ENCODE measurements at places on chromosomes 7 and 10.
A peak's percentile ranks its signal among the peaks of the same experiment; 100 is the strongest.

- no peak for DNase-seq
Observed at GRCh38 chr7:139557857-139558581, 34.5 kb downstream of the CLEC2L start.

DNA sequence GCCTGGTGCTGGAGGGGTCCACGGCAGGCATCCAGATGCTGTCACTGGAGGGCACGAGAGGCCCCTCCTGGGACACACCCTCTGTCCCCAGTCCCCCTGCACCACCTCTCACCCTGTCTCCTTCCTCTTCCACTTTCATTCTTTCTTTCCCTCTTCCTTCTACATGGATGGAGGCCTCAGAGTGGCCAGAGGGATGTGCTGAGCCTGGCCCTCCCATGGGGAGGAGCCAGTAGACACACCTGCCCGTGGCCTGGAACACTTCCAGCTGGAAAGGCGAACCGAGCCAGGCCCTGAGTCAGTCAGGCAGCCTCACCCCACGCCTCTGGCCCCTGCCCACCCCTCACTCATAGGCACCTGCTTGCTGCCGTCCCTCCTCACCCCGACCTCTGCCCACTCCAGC, 55.9 kb upstream of the MXI1 start:
- peak; percentile 26 for DNase-seq

GRCh38 chr7:16727736-16728135, 25.8 kb upstream of the TSPAN13 start:
- no peak for DNase-seq

- DNase-seq: no peak
Observed at GRCh38 chr10:132064082-132064755, 1.5 kb upstream of the JAKMIP3 start.

- no peak for DNase-seq
Observed at GRCh38 chr7:29146057-29146706, at the start of gene CPVL. Gene CPVL (minus strand): TSS chr7:29146537. CDS start chr7:29121061, 25,476 bp downstream.

- DNase-seq: no peak
Observed at GRCh38 chr7:54550471-54550870, 8.3 kb downstream of the VSTM2A start.

DNA sequence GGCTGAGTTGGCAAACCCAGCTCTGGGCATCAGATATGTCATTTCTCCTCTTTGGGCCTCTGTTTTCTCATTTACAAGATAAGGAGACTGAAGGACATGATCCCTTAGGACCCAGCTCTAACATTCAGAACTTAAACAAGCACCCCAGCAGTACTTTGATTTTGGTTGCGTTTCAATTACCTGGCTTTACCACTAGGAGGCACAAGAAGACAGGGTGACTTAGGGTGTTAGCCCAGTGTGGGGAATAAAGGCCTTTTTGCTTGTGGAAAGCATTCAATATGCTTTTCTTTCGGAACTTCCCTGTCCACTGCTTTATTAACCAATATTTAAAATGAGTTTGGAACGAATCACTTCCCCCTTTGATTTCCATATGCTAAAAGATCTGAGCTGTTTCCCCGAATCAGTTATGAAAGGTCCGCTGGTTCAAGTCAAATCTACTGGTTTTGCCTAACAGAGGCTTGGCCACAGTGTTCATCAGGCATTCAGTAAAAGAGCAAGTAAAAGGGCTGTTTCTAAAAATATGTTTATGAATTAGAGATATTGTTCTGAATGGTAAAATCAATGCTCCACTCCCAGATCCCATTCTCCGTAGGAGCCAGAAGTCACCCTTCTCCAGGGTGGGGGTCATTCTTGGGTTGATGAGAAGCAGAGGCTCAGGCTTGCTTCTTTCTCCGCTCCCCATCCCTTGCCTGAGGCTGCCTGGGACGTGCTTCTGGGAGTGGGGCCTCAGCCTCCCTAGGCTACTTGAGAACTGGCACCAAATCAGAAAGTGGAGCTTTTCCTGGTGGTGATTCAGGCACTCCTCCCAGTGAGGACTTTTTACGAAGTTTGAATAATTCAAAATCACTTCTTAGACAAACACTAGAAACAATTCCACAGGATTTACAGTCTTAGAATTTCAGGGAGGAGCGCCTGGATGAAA, 105.5 kb downstream of the MYOF start:
- peak; percentile 43 for DNase-seq

GRCh38 chr7:106064771-106065574, 47.1 kb downstream of the SYPL1 start:
- peak; percentile 56 for DNase-seq

GRCh38 chr7:2824678-2825461, 19.2 kb downstream of the GNA12 start:
- no peak for DNase-seq

- DNase-seq: no peak
Observed at GRCh38 chr10:32985775-32986350, 27.8 kb upstream of the ITGB1 start.

- DNase-seq: peak; percentile 60
Observed at GRCh38 chr7:70072220-70072619, 473.9 kb downstream of the AUTS2 start.

DNA sequence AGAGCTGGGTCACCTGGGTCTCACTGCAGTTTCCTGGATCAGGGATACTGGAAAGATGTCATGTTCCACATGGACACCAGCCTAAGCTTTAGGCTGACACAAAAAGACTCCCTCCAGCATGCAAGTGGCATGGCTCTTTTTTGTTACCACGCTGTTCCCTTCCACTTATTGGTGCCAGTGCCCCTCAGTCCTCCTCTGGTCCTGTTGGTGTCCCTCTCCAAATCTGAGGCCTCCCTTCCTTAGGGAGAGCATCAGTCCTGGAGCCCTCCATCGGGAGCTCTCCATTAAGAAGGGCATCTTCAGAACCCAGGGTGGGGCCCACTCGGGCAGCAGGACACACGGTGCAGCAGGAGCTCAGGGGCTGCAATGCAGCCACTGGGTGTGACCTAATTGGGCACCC, 76.1 kb upstream of the LRRC18 start:
- no peak for DNase-seq

DNA sequence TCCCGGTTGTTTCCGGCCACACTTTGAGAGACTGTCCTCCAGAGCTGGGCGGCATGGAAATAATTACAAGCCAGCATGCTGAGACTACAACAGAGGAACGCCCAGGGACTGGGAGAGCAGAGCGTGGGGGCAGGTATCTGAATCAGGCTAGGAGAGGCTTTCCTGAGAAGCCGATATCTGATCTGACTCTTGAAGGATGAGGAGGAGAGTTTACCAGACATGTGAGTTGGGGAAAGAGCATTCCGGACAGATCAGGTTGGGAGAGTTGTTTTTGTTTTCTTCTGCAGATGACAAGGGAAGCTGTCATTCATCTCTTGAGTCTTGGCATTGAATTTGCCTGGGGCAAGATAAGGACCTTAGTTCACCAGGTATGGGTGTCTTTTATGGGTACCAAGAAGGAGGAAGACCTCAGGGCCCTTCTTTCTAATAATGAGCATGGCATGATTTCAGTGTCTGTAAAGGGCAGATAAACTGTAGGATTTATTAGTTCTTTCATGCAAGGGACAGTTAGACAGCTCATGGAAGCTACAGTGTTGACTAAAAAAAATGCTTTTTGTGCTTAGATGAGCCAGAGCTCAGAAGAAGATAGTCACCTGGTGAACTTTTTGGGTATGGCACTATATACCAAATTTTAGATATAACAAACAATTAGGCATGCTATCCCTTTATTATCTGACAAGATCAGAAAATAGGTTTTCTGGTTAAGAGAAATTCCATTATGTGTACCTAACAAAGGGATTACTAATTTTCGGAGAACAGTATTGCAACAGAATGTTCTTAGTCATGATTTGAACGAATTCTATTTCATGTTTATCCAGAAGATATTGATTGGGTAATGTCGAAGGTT, 36.2 kb downstream of the WBP1L start:
- DNase-seq: no peak

DNA sequence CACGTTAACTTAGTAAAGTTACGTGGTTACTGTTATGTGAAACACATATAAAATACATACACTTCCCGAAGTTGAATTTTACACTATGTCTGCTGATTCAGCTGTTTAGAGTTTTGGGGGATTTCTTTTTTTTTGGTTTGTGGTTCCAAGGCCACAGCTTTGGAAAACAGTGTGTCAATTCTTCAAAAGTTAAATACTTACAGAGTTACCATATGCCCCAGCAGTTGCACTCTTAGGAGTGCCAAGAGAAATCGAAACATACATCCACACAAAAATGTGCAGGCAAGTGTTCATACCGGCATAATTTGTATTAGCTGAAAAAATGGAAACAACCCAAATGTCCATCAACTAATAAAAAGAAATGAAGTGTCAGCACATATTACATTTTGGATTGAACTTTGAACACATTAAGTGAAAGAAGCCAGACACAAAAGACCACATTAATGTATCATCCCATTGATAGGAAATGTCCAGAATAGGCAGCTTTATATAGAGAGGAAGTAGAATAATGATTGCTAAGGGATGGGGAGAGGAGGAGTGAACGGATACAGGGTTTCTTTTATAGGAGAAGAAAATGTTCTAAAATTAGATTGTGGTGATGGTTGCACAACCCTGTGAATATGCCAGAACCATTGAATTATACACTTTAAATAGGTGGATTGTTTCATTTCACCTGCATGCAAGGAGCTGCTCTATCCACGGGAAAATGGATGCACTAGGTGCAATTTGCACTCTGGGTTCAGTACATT, 17.6 kb downstream of the APBB1IP start:
- no peak for DNase-seq

DNA sequence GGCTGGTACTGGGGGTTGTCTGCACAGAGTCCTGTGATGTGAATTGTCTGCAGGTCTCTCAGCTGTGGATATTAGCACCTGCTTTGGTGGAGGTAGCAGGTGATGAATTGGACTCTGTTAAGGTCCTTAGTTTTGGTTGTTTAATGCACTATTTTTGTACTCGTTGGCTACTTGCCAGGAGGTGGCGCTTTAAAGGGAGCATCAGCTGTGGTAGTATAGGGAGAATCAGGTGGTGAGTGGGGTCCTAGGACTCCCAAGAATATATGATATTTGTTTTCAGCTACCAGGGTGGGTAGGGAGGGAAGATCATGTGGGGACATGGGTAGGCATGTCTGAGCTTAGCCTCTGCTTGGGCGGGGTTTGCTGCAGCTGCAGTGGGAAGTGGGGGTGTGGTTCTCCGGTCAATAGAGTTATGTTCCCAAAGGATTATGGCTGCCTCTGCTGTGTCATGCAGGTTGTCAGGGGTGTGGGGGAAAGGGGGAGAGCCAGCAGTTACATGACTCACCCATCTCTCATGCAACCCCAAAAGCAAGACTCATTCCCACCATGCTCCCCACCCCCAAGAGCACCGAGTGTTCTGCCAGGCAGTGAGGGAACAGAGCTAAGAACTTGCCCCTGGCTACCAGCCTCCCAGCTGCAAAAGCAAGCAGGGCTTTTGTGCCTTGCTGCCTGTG, 53.7 kb upstream of the ZNF273 start:
- DNase-seq: peak; percentile 24

DNA sequence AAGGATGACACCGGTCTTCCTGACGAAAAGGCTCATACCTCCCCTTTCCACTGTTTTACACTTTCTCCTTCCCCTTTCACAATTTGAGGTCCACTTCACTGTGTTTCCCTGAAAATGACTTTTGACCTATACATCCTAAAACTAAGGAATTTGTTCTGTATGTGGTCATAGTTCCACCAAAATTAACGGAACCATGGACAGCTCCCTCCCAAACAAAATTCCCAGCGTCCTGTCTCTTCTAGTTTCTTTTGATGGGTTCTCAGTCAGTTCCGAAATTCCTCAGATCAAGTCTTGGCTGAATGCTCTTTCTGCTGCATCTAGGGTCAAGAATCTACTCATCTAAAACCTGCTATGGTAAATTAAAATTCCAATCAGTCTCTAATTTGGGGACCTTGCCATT, 1191.9 kb downstream of the CNTNAP2 start:
- DNase-seq: no peak

DNA sequence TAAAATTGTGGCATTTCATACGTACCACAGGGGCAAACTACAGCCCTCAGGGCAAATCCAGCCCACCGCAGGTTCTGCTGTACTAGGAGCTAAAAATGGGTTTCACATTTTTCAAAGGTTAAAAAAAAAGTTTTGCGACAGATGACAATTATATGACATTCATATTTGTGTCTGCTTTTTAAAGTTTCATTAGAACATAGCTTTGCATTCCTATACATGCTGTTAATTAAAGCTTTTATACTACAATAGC, 758 bp upstream of the PNPLA8 start:
- DNase-seq: no peak

DNA sequence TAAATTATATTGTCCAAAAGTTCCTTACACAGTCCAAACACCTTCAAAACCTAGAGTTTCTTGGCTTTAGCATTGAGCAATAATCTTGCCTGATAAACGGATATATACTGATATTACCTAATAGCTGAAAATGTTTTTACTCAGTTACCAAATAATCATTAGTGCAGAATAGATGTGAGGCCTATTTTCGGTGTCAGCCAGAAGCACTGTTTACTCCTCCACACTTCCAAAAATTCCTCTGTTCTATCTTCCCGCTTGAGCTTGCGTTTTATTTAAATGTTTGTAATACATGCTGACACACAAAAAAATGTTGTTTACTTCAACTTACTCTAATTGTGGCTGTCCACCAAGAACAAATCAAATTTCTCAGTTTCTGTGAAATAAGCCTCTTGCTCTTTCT, 606.2 kb upstream of the TEX47 start:
- DNase-seq: no peak

- DNase-seq: no peak
Observed at GRCh38 chr7:87060288-87060537, 759 bp upstream of the ELAPOR2 start.

- DNase-seq: no peak
Observed at GRCh38 chr10:108230478-108231170, 1066.1 kb upstream of the SORCS1 start.

- no peak for DNase-seq
Observed at GRCh38 chr7:112744818-112745217, 45.4 kb downstream of the TMEM168 start.

GRCh38 chr10:73759512-73760115, 15.4 kb downstream of the SEC24C start:
- peak; percentile 42 for DNase-seq

- DNase-seq: no peak
Observed at GRCh38 chr10:111923032-111923431, 260.5 kb downstream of the GPAM start.

DNA sequence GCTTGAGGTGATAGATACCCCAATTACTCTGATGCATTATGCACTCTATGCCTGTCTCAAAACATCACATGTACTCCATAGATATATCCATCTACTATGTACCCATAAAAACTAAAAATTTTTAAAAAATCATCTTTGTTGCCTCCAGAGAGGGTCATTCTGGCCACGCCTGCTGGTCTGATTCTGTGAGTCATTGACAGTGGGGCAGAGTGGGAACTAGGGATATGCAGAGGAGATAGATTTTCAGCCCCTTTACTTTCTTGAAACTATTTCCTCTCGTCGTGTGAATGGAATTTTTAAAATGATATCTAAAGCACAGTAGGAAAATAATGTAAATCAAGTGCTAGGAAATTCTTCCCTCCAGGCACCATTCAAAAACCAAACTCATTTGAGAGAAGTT, 715.0 kb upstream of the NRP1 start:
- DNase-seq: no peak
